ENCODE measurements at places on chromosomes 12 and 14. TPM values are rescaled to one million over a fixed set of nuclear protein-coding genes. Genes with fewer than 3 reads are reported as not detected.

Gene TEAD4
- total RNA-seq: 5.0 TPM

Gene CIROP
- 0.27 TPM for total RNA-seq

Gene OTOGL
- 4.7 TPM for total RNA-seq

GRCh38 chr12:29610473-29611170 is 113.1 kb upstream of the OVCH1 start:
- DNase-seq: no peak

- DNase-seq: no peak
Measured at GRCh38 chr12:65022960-65023359, 98.1 kb downstream of the WIF1 start.

DNA sequence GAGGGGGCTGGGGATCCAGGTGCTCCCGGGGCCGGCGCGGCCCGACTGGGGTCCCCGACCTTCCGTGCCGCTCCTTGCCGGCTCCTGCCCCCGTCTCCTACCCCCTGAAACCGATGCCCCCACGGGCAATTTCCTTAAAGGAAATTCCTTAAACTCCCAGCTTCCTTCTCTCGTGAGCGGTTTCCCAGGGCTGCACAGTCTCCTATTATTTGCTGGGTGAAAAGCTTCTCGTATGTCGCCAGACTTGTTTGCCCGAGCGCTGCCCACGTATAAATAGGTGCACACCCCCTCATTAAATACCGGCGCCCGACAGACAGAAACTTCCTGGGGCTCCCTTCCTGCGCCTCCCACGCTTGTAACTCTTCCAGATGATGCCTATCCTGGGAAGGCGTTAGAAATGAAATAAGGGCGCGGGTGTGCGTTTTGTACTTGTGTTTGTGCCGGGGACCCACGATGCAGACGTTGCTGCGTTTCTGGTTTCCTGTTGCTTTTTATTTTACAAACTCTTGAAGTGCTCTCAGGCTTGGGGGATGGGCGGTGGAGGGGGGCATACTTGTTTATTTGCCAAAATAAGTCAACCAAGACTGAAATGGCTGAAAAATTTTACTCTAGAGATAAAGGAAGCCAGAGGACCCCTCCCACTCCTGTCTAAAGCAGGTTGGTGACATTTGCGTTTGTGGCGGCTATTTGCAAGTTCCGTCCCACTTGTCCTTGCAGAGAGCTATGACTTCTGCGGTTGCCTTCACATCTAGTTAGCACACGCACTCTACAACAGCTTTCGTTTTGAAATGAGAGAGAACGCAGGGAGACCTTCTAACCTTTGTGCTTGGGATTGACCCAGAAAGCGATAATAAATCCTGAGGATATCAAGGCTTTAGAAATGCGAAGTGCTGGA is 1.0 kb downstream of the HIP1R start:
- peak; percentile 66 for DNase-seq

GRCh38 chr12:13198876-13199275 is 2.4 kb downstream of the EMP1 start:
- no peak for DNase-seq

- DNase-seq: peak; percentile 80
Measured at GRCh38 chr12:113422030-113422885, at the start of gene SDSL. Gene SDSL (plus strand): TSS chr12:113422380. CDS start chr12:113427983, 5,603 bp downstream.

DNA sequence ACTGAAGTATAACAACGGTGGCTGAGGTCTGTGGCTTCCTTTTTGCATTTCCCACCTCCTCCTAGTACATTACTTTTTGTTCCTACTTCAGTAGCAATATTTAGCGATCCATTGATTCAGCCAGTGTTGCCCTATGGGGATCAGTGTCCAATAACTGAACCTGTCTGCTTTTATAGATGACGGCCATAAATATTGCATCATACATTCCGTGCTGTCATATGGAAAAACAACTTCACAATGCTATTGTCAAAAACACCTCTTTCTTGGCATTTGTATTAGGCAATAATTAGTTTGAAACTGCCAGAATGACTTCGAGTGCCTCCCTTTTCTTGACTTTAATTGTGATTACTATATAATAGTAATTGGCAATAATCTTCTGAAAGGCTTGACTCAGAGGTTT is 149.5 kb downstream of the PRIMA1 start:
- no peak for DNase-seq

DNA sequence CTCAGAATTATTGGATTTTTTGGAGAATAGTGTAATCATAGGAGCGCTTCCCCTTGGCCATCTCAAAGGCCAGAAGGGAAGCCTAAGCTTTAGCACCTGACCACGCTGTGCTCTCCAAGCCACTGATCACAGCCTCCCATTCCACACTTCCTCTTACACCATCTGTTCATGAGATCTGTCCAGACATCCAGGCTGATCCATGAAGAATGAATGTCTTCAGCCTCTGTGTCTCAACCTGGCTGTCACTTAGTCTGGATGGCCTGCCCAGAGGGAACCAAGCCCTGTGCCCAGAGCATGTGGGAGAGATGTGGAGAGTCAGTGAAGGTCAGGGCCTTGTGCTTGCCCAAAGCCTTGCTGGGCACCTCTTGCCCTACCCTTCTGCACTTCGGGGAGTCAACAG is 40.5 kb downstream of the TSPAN11 start:
- DNase-seq: no peak

DNA sequence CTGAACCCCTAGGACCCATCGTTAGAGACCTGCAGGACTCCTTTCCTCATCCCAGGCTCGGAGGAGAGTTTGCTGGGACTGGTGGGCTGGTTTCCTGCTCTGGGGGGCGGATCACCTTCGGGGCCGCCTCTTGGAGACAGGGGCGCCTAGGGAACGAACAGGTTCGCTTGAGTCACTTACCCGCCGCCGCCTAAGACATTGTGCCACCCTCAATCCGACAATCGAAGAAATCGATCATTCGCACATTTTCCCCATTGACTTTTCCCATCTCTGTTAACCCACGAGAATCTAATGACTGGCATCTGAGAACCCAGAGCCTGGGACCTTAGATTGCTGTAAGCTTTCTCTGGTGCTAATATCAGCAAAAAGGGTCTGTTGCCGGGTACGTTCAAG is 322 bp downstream of the SLC39A9 start:
- DNase-seq: no peak

DNA sequence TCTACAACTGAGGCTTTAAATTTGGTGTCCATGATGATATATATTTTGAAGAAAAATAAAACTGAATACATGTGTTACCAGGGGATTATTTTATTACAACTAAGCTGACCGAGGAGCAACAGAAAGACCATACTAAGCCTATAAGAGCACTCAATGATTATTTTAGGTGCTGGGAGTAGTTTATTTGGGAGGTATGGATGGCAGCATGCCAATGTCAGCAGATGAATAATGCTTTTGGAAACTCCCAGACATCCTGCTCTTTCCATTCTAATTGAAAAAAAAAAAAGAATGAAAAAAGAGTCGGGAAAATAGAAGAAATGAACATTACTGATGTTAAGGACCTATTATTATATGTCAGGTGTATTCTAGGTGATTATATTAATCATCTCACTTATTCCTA is 441.2 kb downstream of the BTG1 start:
- no peak for DNase-seq

GRCh38 chr12:86233126-86233525 is 23.1 kb downstream of the MGAT4C start:
- DNase-seq: no peak

All from sigmoid colon (tissue), 7 donors.